ENCODE measurements at places on chromosomes 16 and 17. TPM values are rescaled to one million over a fixed set of nuclear protein-coding genes. Genes with fewer than 3 reads are reported as not detected.

- peak; percentile 63 for DNase-seq
Observed at GRCh38 chr16:29820271-29820701, at the start of gene MVP. Gene MVP (plus strand): TSS chr16:29820462. CDS start chr16:29830550, 10,088 bp downstream.

- no peak for DNase-seq
Observed at GRCh38 chr16:85929259-85929721, 30.3 kb downstream of the IRF8 start.

GRCh38 chr17:74599023-74599399 is 6.9 kb upstream of the CD300LD start:
- DNase-seq, result no peak

GRCh38 chr16:67598527-67598926 is 36.2 kb downstream of the CTCF start:
- DNase-seq, result no peak

- no peak for DNase-seq
Observed at GRCh38 chr17:61307905-61308886, 91.4 kb upstream of the TBX2 start.

- DNase-seq, result no peak
Observed at GRCh38 chr16:54208237-54208636, 78.3 kb downstream of the IRX3 start.

DNA sequence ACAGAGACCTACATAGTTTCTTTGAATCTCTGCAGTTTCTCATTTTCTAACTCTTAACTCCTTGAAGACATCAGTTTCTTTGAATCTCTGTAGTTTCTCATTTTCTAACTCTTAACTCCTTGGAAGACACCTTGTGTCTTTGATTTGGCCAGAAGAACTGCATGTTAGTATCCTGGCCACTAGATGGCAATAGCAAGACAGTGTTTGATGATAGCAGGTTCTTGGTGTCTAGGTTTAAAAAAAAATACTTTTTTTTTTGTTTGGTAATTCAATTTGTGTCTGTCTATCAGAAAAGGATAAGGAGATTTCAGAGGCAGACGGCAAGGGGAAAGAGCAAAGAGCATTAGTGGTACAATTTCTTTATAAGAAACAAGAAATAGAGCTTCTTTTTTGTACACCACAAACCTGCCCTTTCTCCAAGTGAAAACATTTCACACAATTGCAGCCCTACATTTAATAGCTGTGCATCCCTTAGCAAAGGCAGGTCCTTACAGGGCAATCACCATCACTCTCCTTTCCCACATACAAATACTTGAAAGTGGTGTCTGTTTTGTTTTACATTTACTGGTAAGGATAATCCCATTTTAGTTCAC is 1324.9 kb upstream of the CDH8 start:
- no peak for DNase-seq

GRCh38 chr17:2780256-2780655 is 16.0 kb upstream of the RAP1GAP2 start:
- DNase-seq, result no peak

- DNase-seq, result no peak
Observed at GRCh38 chr17:29615048-29615385, 7.7 kb downstream of the CORO6 start.

DNA sequence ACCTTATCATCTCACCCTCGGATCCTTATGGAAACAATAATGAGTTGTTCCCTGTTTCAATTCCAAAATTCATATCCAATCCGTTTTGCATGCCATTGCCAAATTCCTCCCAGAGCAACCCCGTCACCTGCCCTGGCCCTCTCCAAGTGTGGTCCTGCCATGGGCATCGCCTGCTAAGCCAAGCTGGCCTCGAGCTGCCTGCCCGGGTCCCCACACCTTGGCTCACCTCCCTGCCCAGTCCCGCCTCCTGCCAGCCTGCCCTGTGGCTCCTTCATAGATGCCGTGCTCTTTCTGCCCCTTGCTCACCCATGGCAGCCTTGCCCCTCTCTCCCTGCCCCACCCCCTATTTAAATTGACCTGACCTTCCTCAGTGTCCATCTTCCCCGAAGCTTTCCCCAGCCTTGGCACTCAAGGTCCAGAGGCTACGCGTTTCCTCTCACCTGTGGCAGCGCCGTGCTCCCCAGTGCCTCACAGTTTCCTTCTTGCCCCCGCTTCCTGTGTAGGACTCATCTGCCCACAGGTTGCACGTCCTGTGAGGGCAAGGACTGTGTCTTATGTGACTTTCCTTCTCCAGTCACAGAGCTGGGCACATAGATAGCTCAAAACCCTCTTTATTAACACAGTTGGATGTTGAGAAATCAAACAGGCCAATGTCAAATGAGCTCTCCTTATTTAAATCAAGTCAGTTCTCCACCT is 12.7 kb downstream of the MAPT start:
- no peak for DNase-seq

GRCh38 chr16:89004209-89004831 is 27.3 kb upstream of the CBFA2T3 start:
- peak; percentile 38 for DNase-seq

- DNase-seq, result no peak
Observed at GRCh38 chr16:74852500-74852875, 77.9 kb upstream of the FA2H start.

- no peak for DNase-seq
Observed at GRCh38 chr16:27286451-27286850, 17.9 kb upstream of the NSMCE1 start.

DNA sequence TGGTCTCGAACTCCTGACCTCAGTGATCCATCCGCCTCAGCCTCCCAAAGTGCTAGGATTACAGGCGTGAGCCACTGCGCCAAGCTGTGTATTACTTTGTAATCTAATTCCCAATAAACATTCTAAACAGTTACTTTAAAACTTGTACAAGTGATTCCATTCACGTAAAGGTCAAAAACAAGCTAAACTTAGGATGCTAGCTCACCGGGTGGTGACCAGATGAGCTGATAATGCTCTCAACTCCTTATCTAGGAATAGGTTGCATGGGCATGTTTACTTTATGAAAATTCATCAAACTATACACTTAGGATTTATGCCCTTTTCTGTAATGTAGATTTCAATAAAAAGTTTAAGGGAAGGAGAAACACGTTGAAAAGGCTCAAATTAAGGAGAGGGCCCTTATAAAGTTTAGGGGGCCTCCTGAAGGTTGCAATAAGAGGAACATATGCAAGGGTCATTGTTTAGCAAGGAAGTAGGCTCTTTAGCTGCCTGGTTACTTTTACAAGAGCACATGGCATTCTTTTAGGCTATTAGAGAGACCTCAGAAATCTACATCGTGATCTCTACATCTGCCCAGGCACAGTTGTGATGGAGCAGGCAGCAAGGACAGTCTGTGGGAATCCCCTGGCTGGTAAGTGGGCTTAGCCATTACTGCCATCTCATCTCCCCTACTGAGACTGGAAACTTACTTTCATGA is 13.3 kb downstream of the CDR2 start:
- DNase-seq, result no peak

DNA sequence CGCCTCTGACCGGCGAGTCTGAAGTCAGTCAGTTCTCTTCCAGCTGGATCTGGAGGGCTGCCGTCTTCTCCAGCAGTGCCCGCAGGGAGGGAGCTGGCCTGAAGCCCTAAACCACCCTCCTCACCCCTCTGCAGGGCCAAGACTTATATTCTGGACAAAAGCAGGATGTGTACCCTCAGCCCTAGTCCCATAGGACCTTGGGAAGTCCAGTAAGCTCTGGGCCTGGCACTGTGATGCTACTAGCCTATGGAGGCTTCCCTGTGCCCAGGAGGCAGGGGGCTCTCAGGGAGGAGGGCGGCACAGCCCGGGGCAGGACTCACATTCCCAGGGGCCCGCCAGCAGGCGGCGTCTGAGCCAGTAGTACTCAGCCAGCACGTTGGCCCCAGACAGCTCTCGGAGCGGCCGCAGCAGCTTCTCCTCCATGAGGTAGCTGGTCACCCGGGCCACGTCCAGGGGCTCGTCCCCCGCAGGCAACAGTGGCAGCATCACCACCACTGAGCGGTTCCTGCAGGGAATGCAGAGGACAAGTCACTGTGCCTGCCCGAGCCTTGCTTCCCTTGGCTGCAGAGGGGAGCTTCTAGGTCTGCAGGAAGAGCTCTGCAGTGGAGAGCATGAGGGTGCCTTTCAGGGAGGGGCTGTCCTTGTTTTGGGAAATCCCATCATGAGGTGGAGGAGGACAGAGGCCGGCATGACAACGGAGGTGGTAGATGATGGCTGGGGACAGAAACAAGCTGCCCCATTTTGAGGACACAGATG is 41.7 kb downstream of the RMI2 start:
- no peak for DNase-seq

GRCh38 chr17:8846768-8847211 is 20.7 kb downstream of the PIK3R6 start:
- no peak for DNase-seq

- DNase-seq, result no peak
Observed at GRCh38 chr16:11538880-11539279, 47.8 kb downstream of the LITAF start.

DNA sequence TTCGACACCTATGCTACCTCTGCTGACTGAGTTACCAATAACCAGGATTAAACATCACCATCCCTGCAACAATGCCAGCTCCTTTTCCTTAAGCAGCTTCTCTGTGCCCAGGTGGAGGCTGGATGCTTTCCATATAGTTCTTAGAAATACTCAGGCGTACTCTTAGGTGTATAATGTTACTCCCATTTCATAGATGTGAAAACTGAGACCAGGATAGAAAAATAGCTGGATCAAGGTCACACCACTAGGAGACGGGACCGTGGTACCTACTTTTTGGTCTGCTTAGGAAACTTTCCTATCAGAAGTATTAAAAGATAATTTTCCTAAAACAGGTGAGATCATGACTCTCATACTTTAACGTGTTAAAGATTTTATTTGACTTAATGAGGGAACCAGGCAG is 141.7 kb upstream of the RPL38 start:
- DNase-seq, result no peak

DNA sequence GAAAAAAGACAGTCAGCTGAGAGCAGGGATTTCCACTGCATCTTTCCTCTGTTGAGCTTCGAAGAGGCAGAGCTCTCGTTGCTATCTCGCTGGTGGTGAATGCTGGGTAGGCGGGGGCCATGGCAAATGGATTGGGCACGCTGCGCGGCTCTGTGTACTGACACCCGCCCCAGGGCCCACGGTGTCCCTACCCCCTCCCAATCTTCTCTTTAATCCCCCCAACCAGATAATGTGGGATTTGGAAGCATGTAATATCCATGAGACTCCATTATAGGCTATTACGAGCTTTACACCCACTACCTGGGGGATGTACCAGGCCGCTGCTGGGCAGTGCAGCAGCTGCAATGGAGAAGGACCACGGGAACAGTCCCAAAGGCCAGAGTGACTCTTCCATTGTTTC is 8.3 kb downstream of the PIPOX start:
- no peak for DNase-seq

GRCh38 chr17:767076-767475 is 15.0 kb downstream of the GLOD4 start:
- DNase-seq, result no peak

- DNase-seq, result no peak
Observed at GRCh38 chr16:4989391-4990006, 31.4 kb downstream of the SEC14L5 start.

GRCh38 chr16:31876951-31877828 is 3.6 kb downstream of the ZNF267 start:
- DNase-seq, result no peak

The AKAP10 gene
- polyA plus RNA-seq, result 8.0 TPM

The KRTAP1-3 gene
- not detected for polyA plus RNA-seq

The PITPNM3 gene
- 0.17 TPM for polyA plus RNA-seq

The KRT40 gene
- not detected for polyA plus RNA-seq

The CCDC144A gene
- 0.32 TPM for polyA plus RNA-seq

The EPOP gene
- polyA plus RNA-seq, result 2.2 TPM

The ACAP1 gene
- 9.7 TPM for polyA plus RNA-seq

The KRT13 gene
- not detected for polyA plus RNA-seq

The SLC6A2 gene
- polyA plus RNA-seq, result not detected

Measured in heart right ventricle (tissue), 16 donors.